ENCODE measurements at places on chromosomes 11 and 22.

DNA sequence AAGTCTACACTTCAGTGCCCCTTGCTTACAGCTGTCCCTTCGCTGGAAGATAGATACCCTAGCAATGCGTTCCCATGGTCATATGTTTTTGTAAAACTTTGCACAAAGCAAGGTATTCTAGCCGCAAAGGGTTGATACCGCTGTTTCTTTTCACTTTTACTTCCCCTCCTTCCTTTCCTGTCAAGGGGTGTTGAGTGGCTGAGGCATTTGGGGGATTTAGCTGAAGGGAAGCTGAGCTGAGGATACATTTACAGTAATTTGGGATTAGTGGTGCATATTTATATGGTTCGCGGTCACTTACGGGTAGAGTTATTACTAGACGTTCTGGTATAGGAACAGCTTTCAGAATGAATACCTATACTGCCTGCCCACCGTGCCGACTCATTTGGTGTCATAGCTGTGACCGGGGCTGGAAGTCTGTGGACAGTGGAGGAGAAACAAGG, 86.9 kb upstream of the WNT11 start:
- DNase-seq = no peak

DNA sequence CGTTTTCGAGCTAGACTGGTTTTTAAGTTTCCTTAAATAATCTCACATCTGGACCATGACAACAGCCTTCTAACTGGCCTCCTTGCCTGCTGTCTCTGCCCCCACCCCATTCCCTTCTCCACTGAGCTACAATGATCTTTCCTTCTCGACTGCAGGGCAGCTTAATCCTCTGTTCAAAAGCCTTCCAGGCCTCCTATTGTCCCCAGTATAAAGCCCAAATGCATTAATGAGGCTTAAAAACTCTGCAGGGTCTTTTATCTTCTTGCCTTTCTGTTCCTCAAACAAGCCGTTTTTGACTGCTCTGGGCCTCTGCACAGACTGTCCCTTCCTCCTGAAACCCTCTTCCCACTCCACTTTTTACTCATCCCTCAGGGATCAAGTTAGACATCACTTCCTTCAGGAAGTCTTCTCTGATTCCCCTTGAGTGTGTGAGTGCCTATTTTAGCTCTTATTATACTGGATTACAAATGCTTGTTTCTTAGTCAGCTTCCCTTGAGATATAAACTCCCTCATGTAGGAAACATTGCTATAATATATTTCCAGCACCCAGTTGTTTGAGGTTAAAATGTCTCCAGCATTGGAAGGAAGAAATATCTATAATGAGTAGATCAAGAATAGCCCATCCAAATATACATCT, 23.6 kb upstream of the PAMR1 start:
- peak; percentile 67 for DNase-seq

- no peak for DNase-seq
These were observed 66.0 kb upstream of the LARGE1 start for GRCh38 chr22:33986167-33986771.

DNA sequence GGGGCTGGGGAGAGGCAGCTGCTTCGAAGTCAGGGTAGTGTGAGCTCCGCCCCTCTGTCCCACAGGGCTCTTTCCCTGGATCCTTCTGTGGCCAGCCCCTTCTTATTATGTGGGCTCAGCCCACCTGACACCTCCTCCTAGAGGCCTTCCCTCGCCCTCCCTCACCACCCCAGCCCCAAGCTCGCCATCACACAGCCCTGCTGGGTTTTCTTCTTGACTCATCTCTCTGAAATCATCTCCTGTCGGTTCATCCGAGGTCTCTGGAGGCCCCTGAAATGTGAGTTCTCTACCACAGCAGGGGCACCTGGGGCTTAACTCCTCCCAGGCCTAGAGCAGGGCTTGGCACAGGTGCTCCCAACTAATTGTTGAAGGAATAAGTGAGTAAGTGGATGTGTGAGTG, 65.2 kb downstream of the CACNA1I start:
- DNase-seq = no peak

- no peak for DNase-seq
These were observed 47.9 kb upstream of the CCDC188 start for GRCh38 chr22:20198557-20199319.

DNA sequence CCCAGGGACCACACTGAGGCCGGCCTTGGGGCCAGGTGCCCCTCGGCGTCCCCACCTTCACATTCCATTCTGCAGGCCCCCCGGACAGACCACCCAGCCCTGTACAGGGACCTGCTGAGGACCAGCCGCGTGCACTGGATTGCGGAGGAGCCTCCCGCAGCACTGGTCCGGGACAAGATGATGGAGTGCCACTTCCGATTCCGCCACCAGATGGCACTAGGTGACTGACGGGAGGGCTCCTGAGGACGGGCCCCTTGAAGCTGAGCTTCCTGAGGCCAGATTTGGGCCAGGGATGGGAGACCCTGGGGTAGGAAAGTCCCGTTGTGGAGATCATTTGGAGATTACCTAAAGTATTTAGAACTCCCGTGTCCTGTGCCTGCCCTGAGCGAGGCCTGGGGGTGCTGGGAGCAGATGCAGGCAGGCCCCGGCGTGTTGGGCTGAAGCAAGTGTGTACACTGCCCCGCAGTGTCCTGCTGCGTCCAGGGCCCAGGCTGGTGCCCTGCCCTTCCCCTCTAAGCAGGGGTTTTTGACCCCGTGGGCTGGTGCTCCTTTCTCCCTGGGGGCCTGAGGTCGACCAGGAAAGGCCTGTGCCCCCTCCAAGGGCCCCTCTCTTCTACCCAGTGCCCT, 20.0 kb downstream of the TRMU start:
- peak; percentile 52 for DNase-seq

- DNase-seq = no peak
These were observed 50.5 kb upstream of the AMOTL1 start for GRCh38 chr11:94717667-94718066.
